ENCODE measurements at places on chromosomes 13 and 19.

- DNase-seq = no peak
These were observed at the start of gene ARHGAP35 for GRCh38 chr19:46860846-46861690. Gene ARHGAP35 (plus strand): TSS chr19:46860997. CDS start chr19:46918676, 57,679 bp downstream.

DNA sequence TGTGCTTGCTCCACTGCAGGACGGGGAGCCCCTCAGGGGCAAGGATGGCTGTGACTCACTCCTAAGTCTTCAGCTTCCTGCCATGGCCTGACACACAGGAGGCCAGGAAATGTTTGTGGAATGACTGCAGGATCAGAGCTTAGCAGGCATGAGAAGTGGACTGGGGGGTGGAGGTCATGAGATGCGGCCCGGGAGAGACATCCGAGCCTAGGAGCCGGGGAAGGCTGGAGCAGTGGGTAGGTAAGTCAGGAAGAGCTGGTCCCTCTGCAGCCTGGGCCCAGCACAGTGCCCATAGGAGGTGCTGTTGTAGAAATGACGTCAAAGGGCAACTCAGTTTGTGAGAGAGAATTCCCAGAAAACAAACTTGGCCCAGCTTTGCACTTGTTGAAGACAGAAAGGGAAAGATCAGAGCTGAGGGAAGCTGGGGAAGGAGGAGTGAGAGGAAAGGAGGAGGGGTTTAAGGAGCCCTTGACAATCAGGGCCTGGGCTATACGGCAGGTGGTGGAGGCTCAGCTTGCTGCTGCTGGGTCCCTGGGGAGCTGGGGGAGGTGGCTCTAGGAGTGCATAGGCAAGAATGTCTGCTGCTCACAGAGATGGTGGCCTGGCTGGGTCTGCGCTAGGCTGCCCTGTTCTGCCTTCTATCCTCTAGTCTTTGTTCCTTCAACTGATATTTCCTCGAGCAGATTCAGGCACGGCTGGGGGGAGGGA lies 18.5 kb downstream of the POU2F2 start:
- DNase-seq = peak; percentile 97

DNA sequence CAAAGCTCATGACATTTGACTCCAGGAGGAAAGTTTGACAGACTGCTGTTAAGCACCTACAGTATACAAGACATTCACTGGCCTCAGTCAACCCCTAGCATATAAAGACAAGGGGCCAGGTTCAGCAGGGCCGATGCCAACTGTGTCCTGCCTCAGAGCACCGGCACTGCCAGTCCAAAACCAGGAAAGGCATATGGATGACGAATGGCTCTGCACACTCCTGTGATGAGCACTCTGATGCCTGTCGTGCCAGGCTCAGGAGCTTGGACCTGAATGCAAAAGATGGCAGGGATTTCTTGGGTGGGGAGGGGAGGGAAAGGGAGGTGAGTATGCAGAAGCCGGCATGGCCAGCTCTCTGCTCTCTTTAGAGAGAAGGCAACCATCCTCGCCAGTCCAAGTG lies 38.9 kb downstream of the COL4A1 start:
- DNase-seq = no peak

GRCh38 chr13:90623318-90624011 lies 724.0 kb upstream of the MIR17HG start:
- no peak for DNase-seq

- peak; percentile 22 for DNase-seq
These were observed 221.1 kb downstream of the TDRD3 start for GRCh38 chr13:60617991-60618733.

GRCh38 chr19:18915639-18916038 lies 3.5 kb downstream of the COPE start:
- no peak for DNase-seq

GRCh38 chr19:56566904-56567273 lies 379 bp upstream of the ZNF470 start:
- no peak for DNase-seq
